ENCODE measurements at places on chromosomes 3 and 15.

DNA sequence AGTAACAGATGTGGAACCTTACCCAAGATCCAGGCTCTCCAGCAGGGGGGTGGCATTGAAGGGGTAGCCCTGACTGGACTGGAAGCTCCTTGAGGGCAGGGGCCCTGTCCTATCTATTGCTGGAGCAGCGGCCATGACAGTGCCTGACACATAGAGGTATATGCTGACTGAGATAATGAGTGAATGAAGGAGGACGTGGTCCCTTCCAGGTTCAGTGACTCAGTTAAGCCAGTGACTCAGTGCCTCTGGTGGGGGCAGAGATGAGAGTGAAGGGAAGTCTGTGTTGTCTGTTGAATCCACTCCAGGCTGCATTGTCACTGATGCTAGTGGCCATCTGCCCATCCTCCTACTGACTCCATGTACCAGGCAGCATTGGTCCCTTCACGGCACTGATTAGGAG is 13.0 kb upstream of the CTXND1 start:
- no peak for DNase-seq

- DNase-seq = no peak
Measured at GRCh38 chr3:118075873-118076272, 958.8 kb downstream of the IGSF11 start.

DNA sequence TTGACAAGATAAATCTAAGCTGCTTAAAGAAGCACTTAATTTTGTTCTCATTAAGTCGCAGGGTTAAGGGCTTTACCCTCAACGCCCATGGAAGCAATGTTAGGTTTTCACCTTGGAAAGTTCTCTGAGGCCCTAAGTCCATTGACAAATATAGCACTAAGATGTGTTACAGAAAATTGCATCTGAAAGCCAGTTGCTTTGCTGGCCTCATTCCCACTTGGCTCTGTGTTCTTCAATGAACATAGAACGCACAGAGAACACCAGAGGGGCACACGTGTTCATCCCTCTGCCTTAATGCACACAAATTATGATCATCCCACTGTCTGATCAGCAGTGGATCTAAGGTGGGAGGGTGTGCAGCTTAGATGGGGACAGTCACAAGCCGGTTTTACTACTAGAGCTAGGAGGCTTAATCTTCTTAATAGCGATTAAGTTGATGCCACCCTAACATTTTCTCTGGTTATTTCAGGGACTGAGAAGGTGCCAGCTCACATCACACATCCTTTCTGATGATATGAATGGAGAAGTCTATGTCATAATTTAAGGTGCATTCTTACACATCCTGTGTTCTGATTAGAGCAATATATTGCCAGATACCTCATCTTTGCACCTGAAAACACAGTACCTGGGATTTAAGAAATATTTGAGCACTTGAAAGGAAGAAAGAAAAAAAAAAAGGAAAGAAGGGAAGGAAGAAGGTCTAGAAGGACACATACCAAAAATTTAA is 224.4 kb upstream of the ICE2 start:
- no peak for DNase-seq

DNA sequence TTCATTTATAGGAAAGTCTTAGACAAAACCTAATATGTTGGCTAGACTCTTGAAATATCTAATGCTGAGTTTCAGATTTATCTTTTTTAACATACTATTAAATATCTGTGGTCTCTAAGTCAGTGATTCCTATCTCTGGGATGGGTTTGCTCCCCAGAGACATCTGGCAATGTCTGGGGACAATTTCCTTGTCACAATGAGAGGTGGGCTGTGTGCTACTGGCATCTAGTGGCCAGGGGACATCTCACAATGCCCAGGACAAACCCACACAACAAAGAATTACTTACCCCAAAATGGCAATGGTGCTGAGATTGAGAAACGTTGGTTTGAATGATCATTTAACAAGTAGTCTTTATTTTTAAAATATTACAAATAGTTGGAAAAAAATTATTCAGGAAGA is 602.1 kb downstream of the MAGI1 start:
- no peak for DNase-seq

GRCh38 chr3:187293516-187294430 is 2.2 kb upstream of the MASP1 start:
- DNase-seq = no peak

- DNase-seq = no peak
Measured at GRCh38 chr3:64343689-64344430, 118.6 kb upstream of the PRICKLE2 start.

DNA sequence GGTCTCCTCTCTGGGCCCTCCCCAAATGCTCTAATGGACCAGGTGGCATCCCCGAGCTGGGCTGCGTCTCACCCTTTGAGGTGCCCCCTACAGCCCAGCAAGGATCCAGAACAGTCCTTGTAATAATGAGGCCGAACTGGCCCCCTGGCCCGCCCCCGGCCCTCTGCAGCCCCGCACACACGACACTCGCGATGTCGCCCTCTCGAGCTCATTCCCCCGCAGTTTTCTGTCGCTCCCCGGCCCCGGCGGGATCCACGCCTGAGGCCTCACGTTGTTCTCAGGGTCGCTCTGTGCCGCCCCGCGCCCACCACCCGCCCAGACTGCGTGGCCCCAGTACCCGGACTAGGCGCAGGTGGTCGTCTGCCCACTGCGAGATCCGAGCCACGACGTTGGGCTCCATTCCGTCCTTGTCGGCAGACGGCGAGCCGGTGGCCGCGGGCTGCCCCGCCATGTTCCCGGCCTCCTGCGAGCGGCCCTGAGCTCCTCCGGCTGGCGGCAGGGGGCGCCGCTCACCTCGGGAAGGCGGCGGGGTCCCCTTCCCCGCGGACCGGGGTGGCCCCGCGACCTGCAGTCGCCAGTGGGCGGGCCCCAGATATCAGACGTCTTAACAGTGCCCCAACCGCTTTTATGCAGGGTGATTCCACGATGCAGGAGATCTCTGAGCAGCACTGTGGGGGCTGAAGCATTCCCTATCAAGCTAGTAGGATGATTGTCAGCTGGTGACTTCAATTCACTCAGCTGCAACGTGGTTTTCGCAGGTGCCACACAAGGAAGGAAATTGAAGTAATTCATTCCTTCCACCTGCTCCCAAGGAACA is at the start of gene C3orf33:
Gene C3orf33, minus strand, starts transcription at position 477 of the 817 bp plus-strand sequence. Its CDS starts 26 bp downstream, at position 451.
- peak; percentile 77 for DNase-seq

GRCh38 chr3:1439395-1439794 is 346.6 kb downstream of the CNTN6 start:
- DNase-seq = no peak

DNA sequence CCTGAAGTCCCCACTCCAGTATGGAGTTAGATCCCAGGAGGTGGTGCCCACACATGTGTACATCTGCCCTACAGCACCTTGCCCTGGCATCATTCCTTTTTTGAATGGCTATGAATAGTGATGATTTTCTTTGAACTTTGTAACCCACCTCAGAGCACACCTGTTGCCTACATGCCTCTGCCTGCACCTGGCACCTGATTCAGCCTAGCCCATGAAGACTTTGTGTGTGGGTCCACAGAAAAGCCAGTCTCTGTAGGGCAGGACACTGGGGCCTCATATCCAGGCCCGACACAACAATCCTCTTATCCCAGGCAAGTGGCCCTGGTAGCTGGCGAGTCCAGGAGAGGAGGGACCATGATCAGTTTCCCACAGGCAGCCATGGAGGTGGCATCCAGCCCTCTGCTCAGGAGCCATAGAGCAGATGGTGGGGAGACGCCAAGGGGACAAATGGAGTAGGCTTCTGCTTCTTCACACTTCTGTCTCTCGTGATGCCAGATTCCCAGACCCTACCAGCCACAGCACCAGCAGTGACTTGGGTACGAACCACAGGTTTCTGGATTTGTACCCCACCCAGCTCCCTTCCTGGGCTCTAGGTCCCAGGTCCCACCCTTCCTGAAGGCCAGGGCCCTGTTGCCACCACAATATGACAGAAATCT is 230.7 kb downstream of the UACA start:
- DNase-seq = no peak

DNA sequence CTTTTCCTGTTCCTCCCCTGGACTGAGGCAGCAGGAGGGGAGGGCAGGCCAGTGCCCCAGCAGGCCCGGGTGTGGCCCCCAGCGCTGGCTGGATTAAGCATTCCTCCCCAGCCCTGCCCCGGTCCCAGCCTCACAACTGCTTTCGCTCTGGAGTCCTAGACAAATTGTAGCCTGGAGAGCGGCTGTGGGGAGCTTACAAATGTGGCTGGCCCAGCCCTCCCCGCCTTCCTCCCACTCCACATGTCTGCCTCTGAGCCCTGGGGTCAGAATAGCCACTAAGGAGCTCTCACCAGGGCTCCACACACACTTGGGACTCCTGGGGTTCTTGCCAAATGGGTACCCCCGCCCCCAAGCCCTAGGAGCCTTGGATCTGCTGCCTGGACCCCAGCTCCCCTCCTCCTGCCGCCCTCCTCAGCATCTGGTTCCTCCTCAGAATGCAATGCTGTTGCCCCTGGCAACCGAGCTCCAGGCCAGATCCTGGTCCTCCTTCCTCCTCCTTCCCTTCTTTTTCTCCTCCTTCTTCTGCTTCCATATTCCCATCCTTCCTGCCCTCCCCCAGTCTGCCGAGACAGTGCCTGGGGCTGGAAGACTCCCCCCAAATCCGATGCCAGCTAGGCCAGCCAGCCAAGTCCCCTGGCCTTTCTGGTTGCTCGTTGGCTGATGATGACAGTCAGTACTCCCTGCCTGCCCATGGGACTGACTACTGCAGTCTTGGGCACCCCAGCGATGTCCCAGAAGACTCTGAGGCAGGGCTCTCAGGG is 91.1 kb downstream of the LINGO1 start:
- DNase-seq = no peak

GRCh38 chr3:170780955-170781354 is 89.0 kb downstream of the RPL22L1 start:
- no peak for DNase-seq

DNA sequence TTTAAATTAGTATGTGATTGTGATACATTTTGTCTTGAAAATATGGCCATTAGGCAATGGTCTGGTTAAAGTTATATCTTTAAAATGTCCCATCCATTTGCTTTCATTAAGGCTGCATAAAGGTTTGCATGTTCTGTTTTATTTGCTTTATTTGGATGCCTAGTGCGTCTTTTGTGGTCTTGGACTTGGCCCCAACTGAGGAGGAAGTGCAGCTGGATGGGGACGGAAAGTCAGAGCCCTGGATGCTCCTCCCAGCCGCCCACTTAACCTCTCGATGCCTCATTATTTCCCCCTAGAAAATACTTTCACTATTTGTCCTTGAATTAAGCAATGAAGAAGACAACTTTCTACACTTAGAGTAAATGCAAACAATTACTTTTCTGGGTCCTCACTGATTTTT is 898.2 kb downstream of the MCTP2 start:
- DNase-seq = no peak

- no peak for DNase-seq
Measured at GRCh38 chr3:73383470-73384049, 241.2 kb downstream of the PDZRN3 start.

- DNase-seq = no peak
Measured at GRCh38 chr15:52422001-52422400, 106.7 kb downstream of the MYO5A start.

- DNase-seq = no peak
Measured at GRCh38 chr3:20811631-20812030, 625.6 kb upstream of the SGO1 start.

Measured in NCI-H1436 (cell line).